ENCODE measurements at places on chromosomes 12 and 14.

DNA sequence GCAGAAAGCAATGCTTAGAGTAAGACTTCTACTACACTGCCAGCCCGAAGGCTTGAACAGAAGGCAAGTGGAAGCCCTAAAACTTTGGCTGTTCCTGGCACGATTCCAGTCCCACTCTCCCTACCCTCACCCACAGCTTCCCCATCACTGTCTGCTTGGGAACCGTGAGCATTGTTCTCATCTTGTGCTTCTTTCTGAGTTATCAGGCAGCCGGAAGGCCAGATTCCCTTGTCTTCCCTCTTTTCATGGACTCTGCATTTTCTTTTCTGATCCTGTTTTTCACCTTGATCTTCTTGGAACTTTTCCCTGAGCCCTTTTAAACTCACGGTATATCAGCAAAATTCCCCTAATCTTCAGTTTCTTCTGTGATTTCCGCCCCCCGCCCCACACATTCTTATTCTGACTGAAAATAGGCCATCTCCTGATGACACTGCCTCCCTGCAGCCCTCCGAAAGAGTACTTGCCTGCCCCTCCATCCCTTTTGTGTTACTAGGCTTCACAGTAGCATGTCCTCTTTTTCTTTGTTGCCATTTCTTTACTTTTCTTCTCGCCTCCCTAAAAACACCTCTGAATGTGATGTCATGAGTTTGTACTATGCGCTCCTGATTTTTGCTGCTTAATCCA lies 29.9 kb downstream of the RCOR1 start:
- no peak for DNase-seq

DNA sequence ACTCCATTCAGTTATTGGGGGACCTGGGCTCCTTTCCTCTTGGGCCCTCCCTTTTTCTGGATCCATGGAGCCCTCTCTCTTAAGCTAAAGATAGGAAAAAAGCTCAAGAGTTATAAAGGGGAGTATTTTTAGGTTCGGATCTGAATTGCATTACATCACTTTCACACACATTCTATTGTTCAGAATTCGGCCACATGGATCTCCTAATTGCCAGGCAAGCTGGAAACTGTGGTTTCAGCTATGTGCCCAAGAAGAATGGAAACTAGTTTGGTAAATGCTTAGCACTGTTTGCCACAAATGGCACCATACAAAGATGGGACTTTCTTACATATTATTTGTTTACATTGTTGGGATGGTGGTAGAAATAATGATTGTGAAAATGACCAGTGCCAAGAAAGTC lies 145.6 kb downstream of the LRIG3 start:
- DNase-seq = no peak

- no peak for DNase-seq
These were observed 54.2 kb upstream of the BCL2L14 start for GRCh38 chr12:12016284-12017100.

GRCh38 chr14:68363843-68364767 lies 428.8 kb downstream of the ZFP36L1 start:
- DNase-seq = no peak

DNA sequence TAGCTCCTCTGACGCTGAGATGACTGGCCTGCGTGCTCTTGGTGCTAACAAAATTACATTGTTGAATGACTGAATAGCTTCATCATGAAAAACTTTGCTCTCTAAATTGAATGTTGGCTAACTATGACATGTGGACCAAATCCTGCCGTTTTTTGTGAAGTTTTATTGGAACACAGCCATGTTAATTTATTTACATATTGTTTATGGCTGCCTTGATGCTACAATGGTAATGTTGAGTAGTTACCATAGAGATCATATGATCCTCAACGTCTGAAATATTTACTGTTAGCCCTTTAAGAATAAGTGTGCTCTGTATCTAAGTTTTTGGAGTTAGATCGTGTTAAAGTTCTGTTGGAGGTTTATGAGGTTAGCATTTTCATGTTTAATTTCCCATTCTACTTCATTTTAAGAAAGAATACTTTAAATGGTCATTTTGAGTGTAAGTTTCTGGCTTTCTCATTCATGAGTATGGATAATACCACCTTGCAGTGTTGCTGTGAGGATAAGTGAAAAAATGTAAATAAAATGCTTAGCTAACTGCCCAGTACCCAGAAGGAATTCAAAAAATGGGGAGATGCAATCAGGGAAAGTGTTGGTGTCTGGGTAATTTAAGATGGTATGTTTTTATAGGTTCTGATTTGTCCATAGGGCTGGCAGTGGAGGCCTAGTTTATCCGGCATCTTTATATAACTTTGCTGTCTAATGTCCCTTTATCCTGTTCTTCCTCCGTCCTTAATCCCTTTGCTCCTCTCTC lies 35.3 kb downstream of the NUBPL start:
- no peak for DNase-seq

- no peak for DNase-seq
These were observed 16.4 kb upstream of the RAB35 start for GRCh38 chr12:120132863-120133385.

DNA sequence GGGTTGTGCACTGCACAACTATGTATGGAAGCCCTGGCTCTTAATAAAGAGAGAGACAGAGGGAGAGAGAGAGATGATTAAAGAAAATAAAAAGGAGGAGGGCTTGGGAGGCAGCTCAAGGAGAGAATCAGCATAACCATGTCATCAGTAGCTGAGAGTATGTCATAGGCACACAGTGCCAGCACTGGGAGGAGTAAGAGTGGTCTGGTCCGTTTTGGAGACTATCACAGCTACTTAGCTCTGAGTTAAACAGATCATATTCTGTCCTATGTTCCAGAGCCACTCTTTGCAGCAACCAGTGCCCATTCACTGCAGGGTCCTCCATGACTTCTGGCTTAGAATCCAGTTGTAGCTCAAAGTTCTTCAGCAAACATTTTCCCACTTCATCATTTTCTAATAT lies 59.0 kb downstream of the GTF2A1 start:
- DNase-seq = no peak

DNA sequence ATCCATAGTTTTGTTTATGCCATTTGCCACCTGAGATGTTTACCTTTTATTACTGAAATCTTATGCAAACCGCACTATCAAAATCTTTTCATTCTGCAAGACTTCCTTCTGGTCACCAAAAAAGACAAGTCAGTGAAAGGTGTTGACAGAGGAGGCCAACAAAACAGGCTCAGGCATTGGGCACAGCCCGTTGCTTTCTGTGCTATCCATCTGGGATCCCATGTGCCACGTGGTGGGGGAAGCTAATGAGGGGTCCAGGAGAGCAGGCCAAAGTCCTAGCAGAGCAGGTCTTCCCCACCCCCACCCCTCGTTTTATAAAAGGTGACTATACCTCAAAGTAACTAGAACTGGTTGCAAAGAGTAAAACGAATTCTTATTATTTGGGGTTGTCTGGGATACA lies 1.2 kb downstream of the ALDH1L2 start:
- no peak for DNase-seq

DNA sequence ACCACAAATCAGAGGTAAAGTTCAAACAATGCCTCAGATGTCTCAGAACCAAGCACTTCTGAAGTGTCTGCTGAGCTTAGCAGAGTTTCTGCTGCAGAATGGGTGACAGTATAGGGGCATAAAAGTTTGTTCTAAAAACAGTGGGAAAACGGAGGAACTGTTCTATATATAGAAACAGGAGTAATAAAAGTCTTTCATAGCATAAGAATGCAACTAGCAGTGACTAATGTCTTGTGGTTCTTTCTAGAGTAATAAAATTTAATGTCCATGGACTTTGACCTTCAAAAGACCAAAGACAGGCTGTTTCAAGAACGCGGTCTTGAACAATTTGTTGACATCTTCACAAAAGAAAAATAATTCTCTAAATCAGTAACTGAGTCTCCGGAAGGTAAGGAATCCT lies 107.5 kb upstream of the FAR2 start:
- no peak for DNase-seq

DNA sequence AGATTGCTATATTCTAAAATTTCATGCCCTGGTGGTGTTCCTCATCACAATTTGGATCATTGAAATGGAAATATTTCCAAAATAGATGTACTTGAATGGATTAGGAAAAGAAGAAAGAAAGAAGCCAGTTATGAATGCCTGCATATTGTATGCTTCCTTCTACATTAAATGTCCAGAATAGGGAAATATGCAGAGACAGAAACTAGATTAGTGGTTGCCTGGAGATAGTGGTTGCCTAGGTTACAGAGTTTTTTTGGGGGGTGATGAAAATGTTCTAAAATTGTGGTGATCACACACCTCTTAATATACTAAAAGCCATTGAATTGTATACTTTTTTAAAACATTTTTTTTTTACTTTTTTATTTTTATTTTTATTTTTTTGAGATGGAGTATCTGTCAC lies 18.0 kb downstream of the TUBA1A start:
- no peak for DNase-seq

DNA sequence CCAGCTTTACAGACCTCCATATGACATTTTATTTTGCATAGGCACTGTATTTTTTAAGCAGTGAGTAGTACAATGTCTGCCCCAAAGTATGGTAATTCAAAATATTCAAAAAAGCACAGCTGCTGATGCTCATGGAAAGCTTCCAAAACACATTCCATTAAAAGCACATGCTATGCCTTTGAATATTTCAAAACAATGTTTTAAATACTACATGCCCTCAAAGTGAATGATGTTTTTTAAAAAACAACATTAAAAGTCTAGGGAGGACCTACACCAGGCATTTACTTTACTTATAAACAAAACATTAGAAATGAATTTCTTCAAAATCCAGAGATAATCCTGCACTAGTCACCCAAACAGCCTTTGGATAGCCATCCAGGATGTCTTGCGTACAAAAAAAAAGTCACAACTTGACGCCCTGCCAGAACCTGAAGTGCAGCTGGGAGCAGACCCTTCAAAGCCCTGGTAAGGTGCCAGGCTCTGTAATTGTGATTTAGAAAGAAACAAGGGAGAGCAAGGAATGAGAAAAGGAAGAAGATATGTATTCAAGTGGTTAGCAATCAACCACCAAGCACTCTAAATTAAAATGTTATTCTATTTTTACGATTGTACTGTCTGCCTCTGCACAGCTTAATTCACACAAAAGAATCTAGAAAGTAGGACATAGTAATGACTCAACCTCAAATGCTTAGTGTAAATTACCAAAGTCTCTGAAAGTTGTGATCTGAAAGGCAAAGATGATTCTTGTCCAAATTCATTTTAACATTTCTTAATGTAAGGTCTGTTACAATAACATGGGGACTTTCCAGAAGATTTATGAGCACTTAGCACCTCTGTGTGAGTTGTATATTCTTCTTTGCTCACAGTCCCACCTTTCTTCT lies 31.9 kb downstream of the CEP83 start:
- DNase-seq = peak; percentile 58

DNA sequence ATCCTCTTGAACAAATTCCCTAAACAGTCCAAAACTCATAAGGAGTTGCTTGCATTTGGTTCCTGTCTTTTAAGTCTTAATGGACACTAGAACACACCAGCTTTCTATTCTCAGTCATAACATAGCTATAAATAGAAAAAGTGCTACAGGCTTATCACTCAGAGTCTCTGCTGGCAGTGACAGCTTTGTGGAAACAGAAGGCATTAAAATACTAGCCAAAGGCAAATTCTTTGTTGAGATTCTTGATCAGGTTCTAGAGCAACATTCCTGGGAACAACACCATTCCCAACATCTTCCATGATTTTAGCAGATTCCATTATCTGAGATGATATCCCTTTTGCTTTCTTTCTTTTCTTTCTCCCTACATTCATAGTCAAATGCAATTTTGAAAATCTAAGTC lies 207.7 kb upstream of the PLEKHG7 start:
- DNase-seq = no peak

DNA sequence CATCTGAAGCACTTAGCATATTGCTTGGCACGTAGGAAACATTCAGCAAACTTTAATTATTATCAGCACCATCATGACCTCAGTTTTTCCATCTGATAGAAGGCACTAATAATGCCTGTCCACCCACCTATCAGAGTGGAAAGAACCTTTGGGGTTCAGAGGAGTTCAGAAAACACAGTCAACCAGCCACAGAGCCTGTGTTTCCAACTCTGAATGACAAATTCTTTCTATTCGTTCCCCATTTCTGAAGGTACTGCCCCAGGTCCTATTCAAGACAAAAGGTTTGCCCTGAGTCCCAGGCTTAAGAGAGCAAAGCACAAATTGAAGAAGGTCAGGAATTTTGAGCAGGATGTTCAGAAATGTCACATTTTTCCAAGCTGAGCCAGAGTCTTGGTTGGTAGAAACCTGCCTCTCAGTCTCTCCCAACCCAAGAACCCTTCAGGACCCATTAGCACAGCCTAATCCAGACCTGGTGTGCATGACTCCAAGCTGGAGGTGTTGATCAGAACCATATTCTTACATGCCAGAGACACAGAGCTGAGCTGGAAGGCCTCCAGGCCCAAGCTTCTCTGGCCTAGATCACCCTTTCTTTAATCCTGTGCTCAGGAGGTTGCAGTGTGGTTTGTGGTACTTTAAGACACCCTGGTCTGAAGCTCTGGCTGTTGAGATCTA lies 114.4 kb downstream of the TBX5 start:
- no peak for DNase-seq

- DNase-seq = no peak
These were observed 90.9 kb downstream of the SRGAP1 start for GRCh38 chr12:63935361-63935760.

DNA sequence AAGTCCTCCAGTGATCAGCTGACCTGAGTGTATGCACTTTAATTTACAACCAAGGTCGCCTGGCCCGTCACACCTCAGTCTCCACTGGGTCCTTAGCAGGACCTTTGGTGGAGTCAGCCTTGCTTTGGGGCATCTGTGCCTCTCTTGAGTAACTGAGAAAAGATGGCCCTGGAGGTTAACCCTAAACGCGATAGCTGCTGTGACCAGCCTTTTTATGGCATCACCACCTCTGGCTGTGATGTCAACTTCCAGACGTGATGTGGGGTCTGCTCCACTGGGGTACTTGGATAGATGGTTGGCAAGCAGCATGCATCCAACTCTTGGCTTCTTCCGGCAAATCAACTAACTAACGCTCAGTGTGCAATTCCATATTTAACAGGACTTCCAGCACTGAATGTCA lies 122.8 kb upstream of the RTL1 start:
- DNase-seq = no peak

DNA sequence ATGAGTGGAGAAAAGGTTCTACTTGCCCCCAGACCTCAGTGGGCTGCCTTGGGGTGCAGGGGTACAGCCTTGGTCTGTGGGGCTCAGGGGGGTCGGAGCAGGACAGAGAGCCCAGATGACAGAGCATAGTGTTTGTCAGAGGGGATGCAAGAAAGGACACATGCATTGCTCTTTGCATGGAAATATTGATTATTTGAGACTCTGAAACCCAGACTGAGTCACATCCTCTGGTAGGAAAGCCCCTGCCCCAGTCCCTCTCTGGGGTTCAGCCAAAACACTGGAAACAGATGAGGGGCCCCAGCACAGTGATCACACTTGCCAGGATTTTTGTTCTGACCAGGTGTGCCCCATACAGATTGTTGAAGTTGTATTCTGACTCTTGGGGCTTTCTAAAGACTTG lies 1094.4 kb downstream of the BCL11B start:
- no peak for DNase-seq

- DNase-seq = no peak
These were observed 94.9 kb downstream of the DUSP16 start for GRCh38 chr12:12467688-12468261.

DNA sequence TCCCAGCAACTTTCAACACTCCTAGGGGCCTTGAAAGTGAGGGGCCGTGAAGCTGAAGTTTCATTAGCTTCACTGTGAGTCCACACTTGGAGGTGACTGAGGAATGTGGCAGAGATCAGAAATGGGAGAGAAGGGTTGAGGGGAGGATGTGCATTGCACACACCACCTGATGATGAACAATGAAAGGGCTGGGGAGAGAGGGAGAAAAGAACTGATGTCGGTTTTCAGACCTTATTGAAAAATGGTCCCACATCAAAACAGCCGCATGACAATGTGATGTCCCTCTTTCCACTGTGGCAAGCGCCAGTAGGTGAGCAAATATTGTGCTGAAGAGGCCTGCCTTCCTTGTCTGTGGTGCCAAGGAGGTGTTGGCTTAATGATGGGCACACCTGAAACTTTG lies 32.3 kb upstream of the ATP23 start:
- DNase-seq = no peak
